Astrocyte of the cerebellum (primary cell): ENCODE measurements at places on chromosomes 5 and 9.

- no peak for DNase-seq
Observed at GRCh38 chr9:93461821-93462220, 8.4 kb upstream of the FAM120AOS start.

DNA sequence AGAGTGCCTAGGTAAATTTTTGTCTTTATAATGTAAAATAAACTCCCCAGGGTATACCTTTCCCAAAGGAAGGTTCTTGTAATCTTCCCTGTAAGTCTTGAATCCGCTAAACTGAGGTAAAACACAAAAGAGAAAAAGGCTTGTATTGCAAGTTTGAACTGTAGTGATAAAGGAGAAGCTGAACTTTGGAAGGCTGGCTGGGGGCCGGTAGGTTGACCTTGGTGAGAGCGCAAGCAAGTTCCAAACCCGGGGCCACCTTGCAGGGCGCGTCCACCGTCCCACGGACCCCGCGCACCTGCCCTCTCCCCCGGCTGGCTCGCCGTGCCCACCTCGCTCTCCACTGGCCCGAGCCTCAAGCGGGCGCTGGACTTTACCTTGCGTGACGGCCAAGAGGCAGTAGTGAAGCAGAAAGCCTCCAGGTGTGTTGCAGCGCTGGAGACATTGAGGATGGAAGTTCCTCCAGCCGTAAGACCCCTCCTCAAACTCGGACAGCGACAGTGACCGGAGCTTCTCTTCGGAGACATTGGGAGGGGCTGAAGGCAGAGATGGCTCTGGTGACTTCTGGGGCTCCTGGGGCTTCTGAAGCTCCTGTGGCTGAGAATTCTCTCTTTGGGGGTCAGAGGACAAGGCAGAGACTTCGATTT lies 428 bp downstream of the SLCO4C1 start:
- DNase-seq = no peak

GRCh38 chr9:129612123-129612522 lies 8.8 kb downstream of the C9orf50 start:
- no peak for DNase-seq

- DNase-seq = no peak
Observed at GRCh38 chr5:37640088-37640487, 199.8 kb downstream of the GDNF start.

DNA sequence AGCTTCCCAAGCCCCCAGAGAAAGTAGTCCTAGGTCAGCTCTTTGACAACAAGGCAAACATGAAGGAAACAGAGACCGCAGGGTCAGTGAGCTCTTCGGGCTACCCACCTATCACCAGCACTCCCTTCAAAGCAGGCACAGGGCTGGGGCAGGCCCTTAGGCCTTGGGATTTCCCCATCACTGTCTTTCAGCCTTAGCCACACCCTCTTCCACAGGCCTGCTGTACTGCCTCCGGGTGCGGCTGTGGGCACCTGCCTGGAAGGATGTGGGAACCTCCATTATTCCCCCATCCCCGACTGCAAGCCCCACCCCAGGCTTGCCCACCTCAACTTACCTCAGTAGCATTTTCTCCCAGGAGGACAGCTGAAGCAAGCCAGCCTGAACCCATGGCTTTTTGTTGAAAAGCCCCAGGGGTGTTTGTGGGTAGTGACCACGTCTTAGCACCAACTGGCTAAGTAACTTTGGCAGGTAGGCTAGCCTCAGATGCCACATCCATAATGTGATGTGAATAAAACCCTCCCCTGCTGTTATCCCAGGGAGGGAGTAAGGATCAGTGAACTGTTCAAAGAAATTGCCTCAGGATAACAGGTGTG lies 100.2 kb downstream of the PIK3R1 start:
- no peak for DNase-seq

DNA sequence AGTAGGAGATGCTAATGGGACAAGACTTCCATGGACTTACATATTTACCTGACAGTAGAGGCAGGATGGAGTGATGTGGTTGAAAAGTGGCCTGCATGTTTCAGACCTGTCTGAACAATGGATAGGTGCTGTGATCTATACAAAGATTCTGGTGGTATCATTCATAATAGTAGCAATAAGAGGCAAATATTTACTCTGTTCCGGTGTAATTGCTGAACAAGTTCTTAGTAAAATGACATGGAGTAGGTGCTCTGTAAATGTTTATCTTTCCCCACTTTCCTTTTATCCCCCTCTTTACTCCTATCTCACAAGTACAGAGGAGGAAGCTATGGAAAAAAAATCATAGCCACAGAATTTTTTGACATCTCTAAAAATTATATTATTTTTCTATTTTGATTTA lies 159.0 kb upstream of the SLC12A2 start:
- no peak for DNase-seq

DNA sequence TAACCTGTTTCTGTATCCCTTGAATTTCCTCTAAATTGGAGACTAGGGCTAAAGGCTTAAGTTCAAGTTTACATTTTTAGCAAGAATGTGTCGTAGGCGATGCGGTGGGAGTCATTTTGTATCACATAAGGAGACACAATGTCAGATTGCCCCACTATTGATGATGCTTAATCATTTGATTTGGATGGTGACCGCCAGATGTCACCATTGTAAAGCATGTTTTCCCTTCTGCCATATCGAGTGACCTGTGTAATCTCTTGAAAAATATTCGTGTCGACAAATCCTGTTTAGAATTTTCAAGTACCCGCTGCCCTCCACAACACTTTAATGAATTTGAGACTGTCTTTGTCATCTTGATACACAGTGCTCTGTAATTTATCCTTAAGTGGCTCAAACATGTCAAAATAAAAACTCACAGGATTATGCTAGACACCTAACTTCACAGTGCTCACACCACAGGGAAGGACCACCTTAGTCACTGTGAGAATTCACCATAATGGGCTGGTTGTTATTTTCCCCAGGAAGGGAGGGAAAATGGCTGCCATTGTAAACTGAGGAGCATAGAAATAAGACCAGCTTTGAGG lies 34.5 kb upstream of the SLC46A2 start:
- DNase-seq = peak; percentile 9

DNA sequence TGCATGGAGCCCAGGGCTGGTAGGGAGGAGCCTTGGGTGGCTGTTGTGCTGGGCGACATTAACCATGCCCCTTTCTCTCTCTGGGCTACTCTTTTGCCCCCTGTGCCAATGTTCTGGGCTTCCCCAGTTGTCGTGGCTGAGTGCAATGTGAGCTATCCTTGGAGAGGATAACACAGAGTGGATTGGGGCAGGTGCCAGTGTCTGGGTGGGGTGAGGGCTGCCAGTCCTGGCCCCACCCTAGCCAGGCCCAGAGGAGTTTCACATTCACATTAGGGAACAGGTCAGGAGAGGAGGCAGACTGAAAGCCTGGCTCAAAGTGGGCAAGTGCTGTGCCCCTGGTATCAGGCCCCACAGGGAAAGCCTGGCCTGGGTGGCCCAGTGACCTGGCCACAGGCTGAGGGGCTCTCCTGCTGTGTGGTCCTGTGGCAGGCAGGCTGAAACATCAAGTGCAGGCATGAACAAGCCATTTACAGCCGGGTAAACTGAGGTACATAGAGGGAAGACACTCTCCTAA lies 7.5 kb upstream of the NDST1 start:
- DNase-seq = no peak
